ENCODE measurements at places on chromosomes 2 and 18.

- H3K4me3 ChIP-seq, result no peak overlapping the region
- H3K4me1 ChIP-seq, result peaks cover 4% of the 10 kb centered on the region
- peaks cover 2% of the 10 kb centered on the region for H3K36me3 ChIP-seq
- H3K27ac ChIP-seq, result no peak overlapping the region
Observed at GRCh38 chr2:37775908-37776250, 104.4 kb upstream of the CDC42EP3 start.

- H3K4me3 ChIP-seq, result no peak overlapping the region
- H3K4me1 ChIP-seq, result no peaks in the 10 kb centered on the region
- peaks cover 3% of the 10 kb centered on the region for H3K36me3 ChIP-seq
Observed at GRCh38 chr2:229313591-229313990, 42.5 kb upstream of the PID1 start.

GRCh38 chr2:28199995-28200679 is 192.5 kb upstream of the FOSL2 start:
- no peak overlapping the region for H3K4me3 ChIP-seq
- no peaks in the 10 kb centered on the region for H3K4me1 ChIP-seq
- no peak for DNase-seq
- no peaks in the 10 kb centered on the region for H3K27me3 ChIP-seq
- peaks cover 6% of the 10 kb centered on the region for H3K36me3 ChIP-seq
- H3K27ac ChIP-seq, result no peak overlapping the region

DNA sequence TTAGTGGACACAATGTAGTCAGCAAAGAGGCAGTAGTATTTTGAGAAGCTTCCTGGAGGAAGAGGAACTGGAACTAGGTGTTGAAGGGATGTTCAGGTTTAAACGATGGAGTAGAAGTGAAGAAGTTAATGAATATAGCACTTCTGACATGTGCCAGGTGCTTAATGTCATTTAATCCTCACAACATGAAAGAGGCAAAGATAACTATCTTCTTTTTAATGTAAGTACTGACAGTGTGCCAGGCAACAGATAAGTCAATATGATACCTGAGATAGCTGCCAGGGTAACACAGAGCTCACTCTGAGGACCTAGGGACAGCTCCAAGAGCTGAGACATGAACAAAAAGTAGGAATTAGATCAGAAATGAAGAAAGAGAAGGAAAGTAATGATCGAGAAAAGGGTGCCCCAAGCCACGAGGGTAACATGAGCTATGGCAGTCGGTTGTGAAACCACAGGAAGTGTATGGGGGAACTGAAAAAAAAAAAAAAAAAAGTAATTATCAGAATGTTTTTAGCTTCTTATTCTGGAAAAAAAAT is 140.7 kb downstream of the RNF144A start:
- no peaks in the 10 kb centered on the region for H3K36me3 ChIP-seq
- no peak for DNase-seq

- no peak overlapping the region for H3K4me3 ChIP-seq
- H3K36me3 ChIP-seq, result no peaks in the 10 kb centered on the region
- no peak overlapping the region for H3K27ac ChIP-seq
- DNase-seq, result no peak
- H3K4me1 ChIP-seq, result peaks cover 4% of the 10 kb centered on the region
Observed at GRCh38 chr18:80181642-80182461, 65.5 kb downstream of the PARD6G start.

GRCh38 chr2:134668821-134669220 is 50.0 kb downstream of the TMEM163 start:
- peak overlapping the region; percentile 99 for H3K27ac ChIP-seq
- H3K4me3 ChIP-seq, result peak overlapping the region; percentile 85
- H3K4me1 ChIP-seq, result peaks cover 84% of the 10 kb centered on the region
- H3K36me3 ChIP-seq, result peaks cover 5% of the 10 kb centered on the region

GRCh38 chr2:164813535-164813934 is 28.1 kb downstream of the COBLL1 start:
- no peak overlapping the region for H3K4me3 ChIP-seq
- no peaks in the 10 kb centered on the region for H3K27me3 ChIP-seq
- H3K36me3 ChIP-seq, result no peaks in the 10 kb centered on the region
- DNase-seq, result no peak
- no peaks in the 10 kb centered on the region for H3K4me1 ChIP-seq
- H3K27ac ChIP-seq, result no peak overlapping the region

DNA sequence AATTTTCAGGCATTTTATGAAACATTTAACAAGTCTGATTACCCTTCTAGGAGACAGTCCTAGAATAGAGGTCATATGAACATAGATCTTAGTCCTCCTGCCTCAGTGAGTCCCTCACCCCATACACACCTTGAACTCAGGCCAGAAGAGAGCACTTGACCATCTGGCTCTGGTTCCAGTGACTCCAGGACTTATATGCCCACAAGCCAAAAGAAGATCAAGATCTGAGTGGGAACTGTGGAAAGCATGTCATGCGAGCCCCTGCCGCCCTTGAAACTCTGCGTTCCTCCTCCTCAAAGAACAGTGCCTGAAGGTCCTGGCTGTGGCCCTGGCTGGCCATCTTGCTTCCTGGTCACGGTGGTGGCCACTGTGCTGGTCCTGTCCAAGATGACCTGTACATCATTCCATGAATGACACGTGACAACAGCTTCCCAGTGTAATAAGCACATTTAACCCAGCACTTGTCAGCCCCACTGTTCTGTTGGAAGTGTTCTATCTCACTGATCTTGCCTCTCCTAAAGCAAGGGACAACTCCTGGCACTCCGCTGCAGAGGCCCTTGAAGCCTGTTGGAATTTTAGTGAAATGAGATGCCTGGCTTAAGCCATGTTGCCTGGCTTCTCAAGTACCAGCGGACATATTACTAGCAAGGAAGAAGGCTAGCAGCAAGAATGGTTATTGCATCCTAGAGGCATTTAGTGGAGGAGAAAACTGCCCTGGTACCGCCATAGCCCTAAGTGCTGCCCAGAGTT is 17.6 kb downstream of the TTC32 start:
- H3K36me3 ChIP-seq, result no peaks in the 10 kb centered on the region
- H3K27me3 ChIP-seq, result no peaks in the 10 kb centered on the region
- no peak overlapping the region for H3K4me3 ChIP-seq
- H3K4me1 ChIP-seq, result no peaks in the 10 kb centered on the region

DNA sequence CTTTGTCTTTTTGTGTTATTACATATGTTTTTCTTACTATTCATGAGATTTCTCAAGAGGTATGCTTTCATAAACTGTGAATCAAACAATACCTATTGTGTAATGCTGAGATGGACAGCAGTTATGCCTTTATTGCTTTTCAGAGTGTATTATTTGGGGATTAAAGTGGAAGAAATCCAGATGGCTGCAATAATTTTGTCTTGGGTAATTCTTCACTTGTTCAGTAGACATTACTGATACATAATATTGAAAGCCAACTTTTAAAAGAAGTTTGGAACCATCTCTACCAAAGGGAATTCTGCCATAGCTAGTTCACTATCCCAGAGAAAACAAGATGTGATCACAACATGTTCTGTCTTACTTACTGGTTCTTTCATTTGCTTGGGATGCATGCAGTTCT is 253.4 kb upstream of the ZSWIM2 start:
- H3K4me1 ChIP-seq, result no peaks in the 10 kb centered on the region
- H3K27me3 ChIP-seq, result no peaks in the 10 kb centered on the region
- H3K4me3 ChIP-seq, result no peak overlapping the region
- no peak for DNase-seq
- H3K27ac ChIP-seq, result no peak overlapping the region
- no peaks in the 10 kb centered on the region for H3K36me3 ChIP-seq

- H3K27ac ChIP-seq, result peak overlapping the region; percentile 59
- H3K4me1 ChIP-seq, result peaks cover 6% of the 10 kb centered on the region
- no peak for DNase-seq
- peaks cover 7% of the 10 kb centered on the region for H3K27me3 ChIP-seq
Observed at GRCh38 chr2:38945911-38946310, 56.2 kb downstream of the ARHGEF33 start.

DNA sequence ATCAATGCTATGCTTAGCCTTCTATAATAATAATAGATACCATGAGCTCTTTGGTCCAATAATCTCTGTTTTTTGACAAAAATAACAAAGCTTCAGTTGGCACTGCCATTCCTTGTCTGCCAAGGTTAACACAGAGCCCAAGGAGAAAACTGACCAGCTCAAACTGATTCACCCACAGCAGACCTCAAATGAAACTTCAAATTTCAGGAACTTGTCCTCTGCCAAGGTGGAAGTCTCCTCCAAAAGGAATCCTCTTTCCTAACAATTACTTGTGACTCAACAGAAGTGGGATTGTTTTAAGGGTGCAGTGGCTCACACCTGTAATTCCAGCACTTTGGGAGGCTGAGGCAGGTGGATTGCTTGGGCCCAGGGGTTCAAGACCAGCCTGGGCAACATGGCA is 12.1 kb downstream of the AAK1 start:
- no peak overlapping the region for H3K27ac ChIP-seq
- peaks cover 4% of the 10 kb centered on the region for H3K36me3 ChIP-seq
- H3K4me1 ChIP-seq, result peaks cover 40% of the 10 kb centered on the region
- H3K4me3 ChIP-seq, result peak overlapping the region; percentile 50
- DNase-seq, result no peak
- no peaks in the 10 kb centered on the region for H3K27me3 ChIP-seq

DNA sequence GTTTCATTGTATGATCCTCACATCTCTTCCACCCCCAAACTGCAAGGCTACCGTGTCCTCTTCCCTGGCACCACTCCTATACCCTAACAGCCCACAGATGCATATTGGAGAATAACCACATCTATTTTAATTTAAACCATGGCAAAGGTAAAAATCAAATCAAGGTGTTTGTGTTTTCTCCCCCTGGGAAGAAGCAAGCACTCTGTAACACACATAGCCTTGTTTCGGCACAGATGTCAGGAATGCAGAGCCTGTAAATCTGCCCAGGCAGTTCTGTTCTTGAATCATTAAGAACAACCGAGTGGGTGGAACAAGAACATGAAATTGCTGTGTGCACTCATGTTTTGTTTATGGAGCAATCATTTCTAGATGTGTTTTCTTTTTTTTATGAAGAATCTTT is 6.8 kb upstream of the COX7A2L start:
- H3K36me3 ChIP-seq, result no peaks in the 10 kb centered on the region
- no peak overlapping the region for H3K4me3 ChIP-seq
- DNase-seq, result no peak
- peaks cover 29% of the 10 kb centered on the region for H3K27me3 ChIP-seq
- H3K27ac ChIP-seq, result no peak overlapping the region
- peaks cover 5% of the 10 kb centered on the region for H3K4me1 ChIP-seq

- DNase-seq, result no peak
- no peaks in the 10 kb centered on the region for H3K4me1 ChIP-seq
- H3K36me3 ChIP-seq, result no peaks in the 10 kb centered on the region
Observed at GRCh38 chr18:65380986-65381385, 369.8 kb upstream of the CDH7 start.

DNA sequence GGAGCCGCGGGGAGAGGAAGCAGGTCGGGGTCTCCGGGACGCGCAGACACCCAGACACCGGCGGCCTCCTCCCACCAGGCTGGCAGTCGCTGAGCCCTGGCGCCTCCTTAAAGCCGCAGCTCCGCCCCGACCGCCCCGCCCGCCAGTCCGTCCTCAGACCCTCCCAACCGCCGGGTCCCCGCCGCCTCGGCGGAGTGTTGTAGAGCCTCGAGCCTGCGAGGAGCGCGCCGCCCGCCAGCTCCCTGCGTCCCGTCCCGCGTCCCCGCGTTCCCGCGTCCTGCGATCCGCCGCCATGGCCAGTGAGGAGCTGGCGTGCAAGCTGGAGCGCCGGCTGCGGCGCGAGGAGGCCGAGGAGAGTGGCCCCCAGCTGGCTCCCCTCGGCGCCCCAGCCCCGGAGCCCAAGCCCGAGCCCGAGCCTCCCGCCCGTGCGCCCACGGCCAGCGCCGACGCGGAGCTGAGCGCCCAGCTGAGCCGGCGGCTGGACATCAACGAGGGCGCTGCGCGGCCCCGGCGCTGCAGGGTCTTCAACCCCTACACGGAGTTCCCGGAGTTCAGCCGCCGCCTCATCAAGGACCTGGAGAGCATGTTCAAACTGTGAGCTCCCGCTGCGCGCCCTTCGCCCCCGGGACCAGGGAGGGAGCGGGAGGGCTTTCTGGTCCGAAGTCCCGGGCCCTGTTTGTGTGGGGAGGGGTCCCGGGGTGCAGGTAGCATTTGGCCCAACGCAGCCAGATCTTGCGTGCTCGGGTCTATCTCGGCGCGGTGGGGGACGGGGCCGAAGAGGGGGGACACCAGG is at the start of gene EFHD1:
TSS of gene EFHD1 (plus strand) at position 192 of the 793 bp plus-strand sequence. CDS start at position 293, 101 bp downstream.
- H3K4me1 ChIP-seq, result peaks cover 3% of the 10 kb centered on the region
- H3K27ac ChIP-seq, result no peak within 1 kb of the TSS
- DNase-seq, result peak; percentile 16
- H3K27me3 ChIP-seq, result peaks cover 45% of the 10 kb centered on the region
- H3K36me3 ChIP-seq, result peaks cover 5% of the 10 kb centered on the region

DNA sequence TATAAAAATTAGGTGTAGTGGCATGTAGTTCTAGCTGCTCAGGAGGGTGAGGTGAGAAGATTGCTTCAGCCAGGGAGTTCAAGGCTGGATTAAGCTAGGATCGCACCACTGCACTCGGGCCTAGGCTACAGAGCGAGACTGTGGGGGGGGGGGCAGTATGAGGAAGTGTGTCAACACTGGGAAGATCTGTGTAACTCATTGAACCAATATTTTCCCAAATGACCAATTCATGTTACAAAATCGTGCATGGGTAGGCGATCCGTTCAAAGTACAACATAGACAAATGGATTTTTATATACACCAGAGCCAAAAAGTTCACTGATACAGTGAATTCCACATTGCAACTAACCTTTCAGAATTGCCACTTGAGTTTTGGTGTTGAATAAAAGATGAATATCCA is 8.1 kb downstream of the SMAD4 start:
- H3K27me3 ChIP-seq, result no peaks in the 10 kb centered on the region
- peak overlapping the region; percentile 7 for H3K4me3 ChIP-seq
- peak overlapping the region; percentile 61 for H3K27ac ChIP-seq
- DNase-seq, result no peak
- no peaks in the 10 kb centered on the region for H3K36me3 ChIP-seq

DNA sequence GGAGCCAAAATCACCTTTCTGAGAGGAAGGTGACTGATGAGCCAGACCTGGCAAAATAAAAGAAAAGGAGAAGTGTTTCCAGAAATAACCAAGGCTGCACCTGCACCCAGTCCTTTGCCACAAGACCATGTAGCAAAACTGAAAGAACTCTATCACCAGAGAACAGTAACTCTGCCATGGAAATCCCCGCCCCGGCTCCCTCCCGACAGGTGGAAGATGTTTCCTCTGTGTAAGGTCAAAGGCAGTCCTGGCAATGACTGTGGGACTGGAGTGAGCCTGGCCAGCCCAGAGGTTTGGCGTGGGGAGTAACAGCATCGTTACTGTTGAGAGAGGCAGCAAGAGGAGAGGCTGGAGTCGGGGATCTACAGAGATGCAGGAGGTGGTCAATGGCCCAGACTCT is 42.3 kb downstream of the SPRED2 start:
- peaks cover 2% of the 10 kb centered on the region for H3K4me1 ChIP-seq
- H3K27ac ChIP-seq, result no peak overlapping the region
- no peaks in the 10 kb centered on the region for H3K27me3 ChIP-seq
- no peaks in the 10 kb centered on the region for H3K36me3 ChIP-seq

GRCh38 chr2:10329580-10329879 is 26.8 kb downstream of the HPCAL1 start:
- H3K4me1 ChIP-seq, result peaks cover 64% of the 10 kb centered on the region
- no peaks in the 10 kb centered on the region for H3K27me3 ChIP-seq
- no peaks in the 10 kb centered on the region for H3K36me3 ChIP-seq
- DNase-seq, result no peak
- H3K27ac ChIP-seq, result peak overlapping the region; percentile 97

GRCh38 chr2:136297994-136298393 is 180.0 kb upstream of the CXCR4 start:
- no peak for DNase-seq
- H3K27me3 ChIP-seq, result peaks cover 6% of the 10 kb centered on the region
- no peaks in the 10 kb centered on the region for H3K4me1 ChIP-seq
- H3K36me3 ChIP-seq, result no peaks in the 10 kb centered on the region
- H3K4me3 ChIP-seq, result no peak overlapping the region

- peak overlapping the region; percentile 68 for H3K27ac ChIP-seq
- H3K4me3 ChIP-seq, result peak overlapping the region; percentile 63
- peaks cover 2% of the 10 kb centered on the region for H3K36me3 ChIP-seq
- peaks cover 13% of the 10 kb centered on the region for H3K27me3 ChIP-seq
- H3K4me1 ChIP-seq, result peaks cover 18% of the 10 kb centered on the region
Observed at GRCh38 chr18:5058768-5059695, 138.0 kb downstream of the AKAIN1 start.
